ENCODE measurements at places on chromosomes 4 and X.

DNA sequence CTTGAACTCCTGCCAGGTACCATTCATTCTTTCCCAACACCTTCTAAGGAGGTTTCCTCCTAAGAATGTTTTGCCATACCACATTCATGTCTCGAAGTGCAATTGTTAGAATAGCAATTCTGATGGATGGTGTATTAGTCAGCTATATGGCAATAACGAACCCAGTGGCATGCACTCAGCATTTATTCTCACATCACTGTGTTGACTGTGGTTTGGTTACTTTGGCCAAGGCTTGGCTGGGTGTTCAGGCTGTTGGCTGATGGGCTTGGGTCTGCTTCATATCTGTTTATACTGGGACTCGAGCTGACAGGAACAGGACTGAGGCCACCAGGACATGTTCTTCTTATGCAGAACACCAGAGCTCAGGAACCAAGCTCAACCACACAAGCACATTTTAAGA lies 31.7 kb downstream of the PSAPL1 start:
- no peak for DNase-seq

DNA sequence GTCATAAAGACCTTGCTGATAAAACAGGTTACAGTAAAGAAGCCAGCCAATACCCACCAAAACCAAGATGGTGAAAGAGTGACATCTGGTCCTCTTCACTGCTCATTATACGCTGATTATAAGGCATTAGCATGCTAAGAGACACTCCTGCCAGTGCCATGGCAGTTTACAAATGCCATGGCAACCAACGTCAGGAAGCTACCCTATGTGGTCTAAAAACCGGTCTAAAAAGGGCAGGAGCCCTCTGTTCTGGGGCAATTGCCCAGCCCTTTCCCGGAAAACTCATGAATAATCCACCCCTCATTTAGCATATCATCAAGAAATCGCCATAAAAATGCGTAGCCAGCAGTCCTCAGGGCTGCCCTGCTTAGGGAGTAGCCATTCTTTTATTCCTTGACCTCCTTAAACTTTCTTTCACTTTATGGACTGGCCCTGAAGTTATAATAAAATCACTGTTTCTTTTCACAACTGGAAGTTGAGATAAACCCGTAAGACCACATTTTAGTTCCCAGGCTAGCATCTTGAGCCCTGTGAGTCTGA lies 260.5 kb upstream of the FAT1 start:
- DNase-seq = no peak

- DNase-seq = no peak
Measured at GRCh38 chr4:9781343-9782135, at the start of gene DRD5. TSS of gene DRD5 (plus strand) at chr4:9781634. CDS start at chr4:9782030, 396 bp downstream.

- peak; percentile 27 for DNase-seq
Measured at GRCh38 chr4:115763051-115763450, 649.6 kb upstream of the NDST4 start.

DNA sequence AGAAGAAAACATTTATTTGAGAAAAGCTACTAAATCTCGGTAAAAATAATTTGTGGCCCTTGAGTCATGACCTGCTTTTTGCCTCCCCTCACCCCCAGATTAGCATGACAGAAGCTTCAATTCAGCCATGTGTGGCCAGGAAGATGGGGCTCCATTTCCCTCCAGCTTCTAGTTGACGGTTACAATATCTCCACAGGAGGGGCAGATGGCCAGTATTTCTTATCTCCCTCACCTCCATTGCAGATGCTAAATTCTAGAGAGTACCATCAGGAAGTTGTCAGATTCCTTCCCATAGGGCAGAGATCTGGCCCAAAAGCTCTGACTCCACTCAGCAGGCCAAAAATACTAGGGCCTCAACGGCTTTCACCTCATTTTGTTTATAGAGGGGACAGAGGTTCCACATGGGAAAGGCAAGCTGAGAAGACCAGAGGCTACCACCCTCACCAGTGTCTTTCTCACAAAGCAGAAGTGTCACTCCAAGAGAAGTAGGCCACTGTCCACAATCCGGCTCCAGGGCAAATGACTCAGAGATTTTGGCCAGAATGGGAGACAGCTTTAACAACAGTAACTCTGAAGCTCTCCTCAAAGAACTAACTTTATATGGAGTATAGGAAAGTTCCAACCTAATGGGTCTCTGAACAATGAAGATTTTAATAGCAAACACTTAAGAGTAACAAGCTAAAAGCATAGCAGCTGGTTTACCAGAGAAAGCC lies 108.3 kb downstream of the TBC1D19 start:
- no peak for DNase-seq

GRCh38 chrX:31423609-31424189 lies 351.9 kb upstream of the FTHL17 start:
- DNase-seq = peak; percentile 1

DNA sequence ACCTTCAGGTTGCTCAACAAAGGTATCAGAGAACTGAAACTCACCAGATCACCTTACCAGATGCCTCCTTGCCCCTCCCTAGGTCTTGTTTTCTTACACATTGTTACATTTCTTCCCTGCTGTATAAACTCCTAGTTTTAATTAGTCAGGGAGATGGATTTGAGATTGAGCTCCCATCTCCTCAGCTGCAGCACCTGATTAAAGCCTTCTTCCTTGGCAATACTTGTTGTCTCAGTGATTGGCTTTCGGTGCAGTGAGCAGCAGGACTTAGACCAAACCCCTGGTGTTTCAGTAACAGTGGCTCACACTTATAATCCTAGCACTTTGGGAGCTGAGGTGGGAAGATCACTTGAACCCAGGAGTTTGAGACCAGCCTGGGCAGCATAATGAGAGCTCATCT lies 42.5 kb upstream of the KLHL8 start:
- DNase-seq = no peak

DNA sequence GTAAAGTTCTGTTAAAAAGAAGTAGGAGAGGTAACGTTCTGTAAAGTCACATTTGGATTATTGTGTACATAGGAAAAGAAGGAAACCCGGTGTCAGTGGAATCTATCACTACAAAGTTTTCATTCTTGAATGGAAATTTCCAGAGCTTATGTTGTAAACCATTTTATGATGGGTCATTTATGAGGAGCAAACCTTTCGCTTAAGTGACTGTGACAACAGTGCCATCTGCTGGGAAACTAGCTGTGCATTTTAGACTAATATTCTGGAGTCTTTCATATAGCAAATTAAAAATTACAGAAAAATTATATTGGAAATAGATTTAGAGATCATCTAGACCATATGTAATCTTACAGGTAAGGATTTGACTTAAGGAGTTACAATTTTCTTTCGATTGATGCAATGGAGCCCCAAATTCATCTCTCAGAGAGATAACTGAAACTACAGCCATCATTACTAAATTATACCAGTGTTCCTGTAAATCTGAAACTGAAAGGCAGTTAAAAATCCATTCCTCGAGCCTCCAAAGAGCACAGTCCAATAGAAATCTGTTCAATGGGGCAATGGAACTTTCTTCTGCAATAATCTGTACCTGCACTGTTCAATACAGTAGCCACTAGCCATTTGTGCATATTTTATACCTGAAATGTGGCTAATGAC lies 26.9 kb downstream of the ASB9 start:
- DNase-seq = peak; percentile 50

DNA sequence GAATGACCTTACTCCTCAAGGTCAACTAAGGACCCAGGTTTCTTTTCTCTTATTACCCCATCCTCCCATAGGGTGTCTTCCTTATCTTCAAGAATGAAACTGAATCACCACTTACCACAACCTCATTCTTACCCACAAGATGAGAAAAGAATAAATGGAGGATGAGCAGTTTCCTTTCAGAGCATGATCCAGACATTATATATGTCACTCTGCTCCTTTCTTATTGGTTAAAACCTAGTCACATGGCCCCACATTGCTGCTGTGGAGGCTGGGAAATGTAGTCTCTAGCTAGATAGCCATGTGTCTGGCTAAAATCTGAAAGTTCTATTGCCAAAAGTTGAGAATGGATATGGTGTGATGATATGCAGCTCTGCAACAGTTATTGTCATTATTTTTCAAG lies 62.4 kb upstream of the RAI2 start:
- peak; percentile 3 for DNase-seq

- DNase-seq = no peak
Measured at GRCh38 chrX:20523626-20524312, 257.1 kb upstream of the RPS6KA3 start.

- DNase-seq = no peak
Measured at GRCh38 chrX:57822398-57822797, 87.9 kb downstream of the ZXDA start.

DNA sequence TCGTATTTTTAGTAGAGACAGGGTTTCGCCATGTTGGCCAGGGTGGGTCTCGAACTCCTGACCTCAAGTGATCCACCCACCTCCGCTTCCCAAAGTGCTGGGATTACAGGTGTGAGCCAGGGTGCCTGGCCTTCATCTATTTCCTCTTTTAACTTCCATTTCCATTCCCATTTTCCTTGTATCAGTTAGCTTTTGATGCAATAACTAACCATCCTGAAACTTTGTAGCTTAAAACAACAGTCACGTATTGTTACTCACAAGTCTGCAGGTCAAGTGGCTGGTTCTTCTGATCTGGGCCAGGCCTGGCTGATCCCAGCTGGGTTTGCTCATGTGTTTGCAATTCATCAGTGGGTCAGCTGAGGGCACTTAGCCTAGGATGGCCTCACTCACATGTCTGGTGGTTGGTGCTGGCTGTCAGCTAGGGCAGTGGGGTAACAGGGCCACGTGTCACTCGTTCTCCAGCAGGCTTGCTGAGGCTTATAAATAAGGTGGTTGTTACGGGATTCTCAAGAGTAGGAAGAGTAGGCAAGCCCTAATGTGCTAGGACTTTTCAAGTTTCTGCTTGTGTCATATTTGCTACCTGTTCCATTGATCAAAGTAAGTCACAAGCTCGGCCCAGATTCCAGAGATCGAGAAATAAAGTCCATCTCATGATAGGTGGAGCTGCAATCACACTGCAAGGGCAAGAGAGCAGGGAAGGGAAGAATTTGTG lies 88.2 kb downstream of the SOWAHB start:
- no peak for DNase-seq

DNA sequence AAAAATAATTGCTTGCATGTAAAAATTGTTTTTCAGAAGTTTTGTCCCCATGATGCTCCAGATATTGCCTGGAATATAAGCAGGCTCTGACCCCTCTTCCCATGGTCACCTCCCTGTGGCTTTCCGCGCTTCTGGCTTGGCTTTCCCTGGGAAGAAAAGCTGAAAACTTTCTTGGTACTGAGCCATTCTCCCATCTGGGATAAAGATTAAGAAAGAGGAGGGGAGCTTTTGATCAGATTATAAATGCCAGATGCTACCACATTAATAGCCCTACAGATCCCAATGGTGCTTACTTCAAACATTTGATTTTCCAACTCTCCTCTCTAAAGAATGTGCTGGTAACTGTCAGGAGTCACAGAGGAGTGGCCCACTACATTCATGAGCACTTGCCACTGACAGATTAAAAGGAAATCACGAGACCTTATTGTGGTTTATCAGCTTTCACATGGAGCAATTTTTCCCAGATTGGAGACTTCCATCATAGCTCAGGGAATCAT lies 54.4 kb upstream of the GAB1 start:
- no peak for DNase-seq
